ENCODE measurements at places on chromosomes 6 and 20. TPM values are rescaled to one million over a fixed set of nuclear protein-coding genes. Genes with fewer than 3 reads are reported as not detected.

ASIP gene
- 0.39 TPM for polyA plus RNA-seq

SLC44A4 gene
- 1.3 TPM for polyA plus RNA-seq

BPIFB2 gene
- not detected for polyA plus RNA-seq

RIPPLY2 gene
- 0.48 TPM for polyA plus RNA-seq

PPARD gene
- polyA plus RNA-seq: 14.3 TPM

All from adipose tissue (tissue), 3 donors.